ENCODE measurements at places on chromosomes 1 and 21.

GRCh38 chr21:46347203-46347550 is 23.2 kb downstream of the PCNT start:
- DNase-seq: no peak

DNA sequence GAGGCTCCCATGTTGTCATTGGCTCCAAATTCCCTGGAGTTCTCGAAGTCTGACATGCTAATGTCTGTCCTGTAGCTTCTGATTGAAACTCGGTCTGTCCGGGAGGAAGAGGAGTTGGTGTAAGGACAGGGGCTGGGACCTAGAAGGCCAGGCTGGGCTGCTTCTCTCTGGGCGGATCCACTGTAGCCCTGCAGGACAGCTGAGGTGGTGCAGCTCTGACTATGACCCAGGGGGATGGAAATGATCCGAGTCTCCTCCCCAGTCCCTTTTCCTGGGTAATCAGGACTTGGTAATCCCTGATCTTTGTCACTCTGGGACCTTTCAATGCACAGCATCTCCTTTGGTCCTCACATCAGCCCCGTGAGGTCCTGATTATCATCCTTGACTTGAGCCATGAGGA is 10.0 kb upstream of the FCMR start:
- no peak for DNase-seq

DNA sequence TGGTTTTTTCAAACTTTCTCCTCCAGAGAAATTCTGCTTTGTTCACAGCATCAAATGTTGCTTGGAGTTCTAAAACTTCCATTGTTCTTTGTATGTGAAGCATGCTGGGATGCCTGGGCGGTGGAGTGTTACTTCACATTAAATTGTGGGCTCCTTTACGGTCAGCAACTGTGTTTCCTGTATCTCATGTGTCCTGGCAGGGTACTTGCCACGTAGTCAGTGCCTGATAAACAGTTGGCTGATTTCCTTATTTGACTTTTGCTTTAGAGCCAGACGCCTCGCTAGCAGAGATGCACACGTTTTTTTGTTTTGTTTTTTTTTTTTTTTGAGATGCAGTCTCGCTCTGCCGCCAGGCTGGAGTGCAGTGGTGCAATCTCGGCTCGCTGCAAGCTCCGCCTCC is 96.7 kb downstream of the UCK2 start:
- DNase-seq: no peak

DNA sequence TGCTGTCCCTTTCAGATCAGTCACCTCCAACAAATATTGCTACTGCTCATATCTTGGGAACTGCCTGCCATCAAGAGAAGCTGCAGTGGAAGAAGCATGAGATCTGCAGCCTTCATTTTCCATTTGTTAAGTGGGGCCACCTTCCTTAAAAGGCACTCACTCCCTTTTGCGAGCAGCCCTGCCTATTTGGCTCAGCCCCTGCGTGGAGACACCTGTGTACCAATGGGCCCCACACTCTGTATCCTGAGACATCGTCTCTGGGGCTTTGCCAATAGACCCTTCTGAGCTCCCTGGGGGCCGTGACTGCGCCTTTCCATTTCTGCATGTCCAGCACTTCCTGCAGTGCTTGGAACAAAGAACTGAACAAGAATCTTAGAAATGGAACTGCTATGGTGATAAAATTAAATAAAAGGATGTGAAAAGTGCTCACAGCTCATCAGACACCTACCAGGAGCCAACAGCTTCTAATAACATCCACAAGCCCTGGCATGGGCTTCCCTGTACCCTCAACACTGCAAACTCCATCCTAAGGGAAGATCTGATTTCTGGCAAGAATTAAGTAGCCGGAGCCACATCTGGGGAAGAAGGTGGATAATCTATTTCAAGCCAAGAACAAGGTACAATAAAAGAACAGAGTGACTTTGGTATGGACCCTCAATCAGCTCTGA is 36.7 kb downstream of the PARP1 start:
- no peak for DNase-seq

DNA sequence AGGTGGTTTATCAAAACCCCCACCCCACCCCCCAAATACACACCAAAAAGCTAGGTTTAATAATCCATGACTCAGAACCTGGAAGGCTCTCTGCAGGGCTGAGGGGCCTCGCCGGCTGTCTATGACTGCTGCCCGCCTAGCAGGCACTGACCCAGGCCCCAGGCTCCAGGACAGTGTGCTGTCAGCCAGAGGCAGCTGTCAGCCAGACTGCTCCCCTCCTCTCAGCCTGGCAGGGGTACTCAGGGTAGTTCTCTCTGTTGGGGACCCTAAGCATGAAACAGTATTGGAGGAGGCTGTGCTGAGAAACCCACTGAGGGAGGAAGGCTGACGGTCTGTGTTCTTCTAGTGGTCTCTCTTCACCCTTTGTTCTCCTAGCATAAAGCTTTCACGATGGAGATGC is 90.3 kb downstream of the CCDC185 start:
- no peak for DNase-seq

- no peak for DNase-seq
Measured at GRCh38 chr1:234479310-234479559, 256 bp upstream of the TARBP1 start.

DNA sequence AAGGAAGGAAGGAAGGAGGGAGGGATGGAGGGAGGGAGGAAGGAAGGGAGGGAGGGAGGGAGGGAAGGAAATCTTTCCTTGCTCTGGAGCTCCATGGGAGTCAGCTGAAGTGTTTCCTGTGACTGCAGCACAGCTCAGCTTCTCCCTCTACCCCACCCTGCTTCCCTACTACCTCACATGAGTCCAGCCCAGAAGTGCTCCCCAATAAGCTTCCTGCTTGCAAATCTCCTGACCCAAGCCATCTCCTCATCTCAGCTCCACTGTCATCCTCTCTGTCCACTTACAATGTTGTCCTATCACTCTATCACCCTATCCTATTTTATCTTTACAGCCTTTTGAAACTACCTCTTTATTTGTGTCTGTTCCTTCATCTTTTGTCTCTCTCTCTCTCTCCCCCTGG is 52.9 kb upstream of the SSBP3 start:
- DNase-seq: no peak

DNA sequence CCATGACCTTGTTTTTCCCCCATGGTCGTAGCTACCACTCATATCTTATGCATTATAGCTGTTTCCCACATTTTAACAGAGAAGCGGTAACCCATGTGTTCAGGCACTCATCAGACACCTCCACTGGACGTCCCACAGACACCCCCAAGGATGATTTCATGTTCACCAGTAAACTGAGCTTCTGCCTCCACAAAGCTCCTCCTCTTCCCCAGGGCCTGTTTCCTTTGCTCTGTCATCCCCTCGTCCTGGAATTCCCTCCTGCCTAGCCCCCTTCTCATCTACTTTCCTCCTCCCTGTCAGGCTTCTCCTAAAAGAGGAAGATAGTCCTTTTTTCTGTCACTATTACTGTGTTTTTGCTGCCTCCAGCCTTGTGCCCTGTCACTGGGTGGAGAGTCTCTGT is 111.2 kb downstream of the OMA1 start:
- DNase-seq: no peak

- no peak for DNase-seq
Measured at GRCh38 chr1:17162941-17163340, 42.0 kb upstream of the PADI1 start.

DNA sequence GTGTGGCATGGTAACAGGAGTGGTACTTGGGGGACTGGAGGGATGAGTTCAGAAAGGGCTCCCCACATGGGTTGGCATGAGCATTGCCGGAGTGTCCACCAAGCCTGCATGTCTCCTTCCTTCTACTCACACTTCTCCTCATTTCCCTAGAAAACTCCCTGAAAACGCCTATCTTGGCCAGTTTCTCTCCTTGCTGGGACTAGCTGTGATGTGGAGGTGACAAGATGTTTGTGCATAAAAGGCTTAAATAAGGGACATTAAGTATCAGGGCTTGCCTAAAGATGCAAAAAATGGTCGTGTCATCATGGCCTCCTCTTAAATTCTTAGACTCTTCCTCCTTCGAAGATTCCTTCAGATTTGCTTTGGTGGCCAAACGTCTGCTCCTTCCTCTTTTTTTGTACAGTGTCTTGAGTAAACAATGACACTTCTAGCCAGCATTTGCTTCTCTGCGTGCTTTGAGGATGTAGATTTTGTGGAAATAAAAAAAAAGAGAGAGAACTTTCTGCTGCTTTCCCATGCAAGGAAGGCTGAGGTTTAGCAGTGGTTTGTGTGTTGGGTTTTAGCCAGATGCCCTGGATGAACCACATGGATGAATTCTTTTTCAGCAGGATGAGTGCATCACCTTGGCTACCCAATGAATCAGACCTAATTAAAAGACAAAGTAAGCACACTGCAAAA is 239.1 kb upstream of the IRF2BP2 start:
- no peak for DNase-seq

GRCh38 chr1:10594595-10595223 is 120.0 kb downstream of the PEX14 start:
- DNase-seq: no peak

GRCh38 chr1:30686236-30686935 is 37.0 kb downstream of the MATN1 start:
- no peak for DNase-seq

DNA sequence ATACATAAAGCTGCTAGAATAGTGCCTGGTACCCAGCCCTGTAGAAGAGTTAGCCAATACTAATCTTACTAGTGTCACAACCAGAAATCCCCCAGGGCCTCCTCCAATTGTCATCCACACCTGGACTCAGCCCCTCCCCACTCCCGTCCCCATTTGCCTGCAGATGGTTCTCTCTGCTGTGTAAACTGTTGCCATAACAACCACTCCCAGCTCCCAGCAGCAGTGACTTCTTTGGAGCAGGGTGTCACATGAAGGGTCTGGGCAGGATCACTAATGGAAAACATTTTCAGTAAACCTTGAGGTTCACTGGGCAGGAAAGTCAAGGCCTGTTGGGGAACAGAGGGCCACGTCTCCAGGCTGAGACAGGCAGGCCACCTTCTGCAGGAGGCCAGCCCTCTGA is 126.0 kb upstream of the IPO9 start:
- DNase-seq: peak; percentile 96

DNA sequence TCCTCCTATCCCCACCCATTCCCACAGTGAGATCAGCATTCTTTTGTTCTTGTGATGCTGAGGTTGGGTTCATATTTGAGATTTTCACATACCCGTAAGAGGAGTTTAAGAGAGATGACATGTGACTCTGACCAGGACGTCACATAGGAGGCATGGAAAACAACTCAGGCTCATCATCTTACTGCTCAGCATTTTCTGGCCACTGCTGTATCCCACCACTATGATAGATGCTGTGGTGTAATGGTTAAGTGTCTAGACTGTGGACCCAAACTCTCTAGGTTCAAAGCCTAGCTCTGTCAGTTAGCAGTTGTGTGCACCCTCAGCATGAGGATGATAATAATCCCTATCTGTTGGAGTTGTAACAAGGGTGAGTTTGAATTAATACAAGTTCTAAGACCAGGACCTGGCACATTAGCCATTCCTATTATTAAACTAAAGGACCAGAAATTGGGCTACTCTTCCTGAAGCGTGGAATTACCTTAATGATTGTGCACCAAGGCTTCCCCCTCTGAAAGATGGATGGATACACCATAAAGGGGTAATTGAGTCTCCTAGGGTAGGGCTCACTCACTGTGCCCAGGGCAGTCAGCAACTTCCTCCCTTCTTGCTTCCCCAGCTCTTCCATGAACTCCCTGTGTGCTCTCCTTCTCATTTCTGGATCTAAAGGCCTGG is 40.9 kb downstream of the LGR6 start:
- no peak for DNase-seq

- DNase-seq: no peak
Measured at GRCh38 chr1:54367613-54368012, 38.6 kb downstream of the SSBP3 start.

- DNase-seq: no peak
Measured at GRCh38 chr21:23955135-23955843, 1652.0 kb downstream of the MRPL39 start.

- DNase-seq: no peak
Measured at GRCh38 chr1:228695015-228695955, 40.0 kb upstream of the RHOU start.

GRCh38 chr1:154765970-154766369 is 104.1 kb downstream of the KCNN3 start:
- no peak for DNase-seq

GRCh38 chr1:34879230-34879629 is 19.7 kb upstream of the SMIM12 start:
- no peak for DNase-seq

DNA sequence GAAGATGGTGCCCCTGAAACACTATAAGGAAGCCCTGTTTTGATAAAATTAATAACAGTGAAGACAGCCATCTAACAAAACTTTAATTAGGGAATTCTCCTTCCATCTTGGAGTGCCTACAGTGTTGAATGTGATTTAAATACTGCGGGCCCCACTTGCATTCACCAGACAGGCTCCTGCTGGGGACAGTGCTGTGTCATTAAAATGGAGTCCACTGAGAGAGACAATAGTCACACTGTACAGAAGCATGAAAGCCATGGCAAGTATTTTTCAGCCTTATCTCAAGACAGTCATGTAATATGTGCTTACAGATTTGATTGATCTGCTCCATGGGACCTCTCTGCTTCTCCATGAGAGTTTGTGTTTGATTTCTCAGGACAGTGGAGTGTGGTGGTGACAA is 29.7 kb upstream of the ZBTB18 start:
- no peak for DNase-seq

GRCh38 chr1:6178751-6179563 is 1.2 kb downstream of the CHD5 start:
- no peak for DNase-seq

GRCh38 chr21:44932408-44933181 is 7.2 kb upstream of the SLX9 start:
- DNase-seq: no peak

DNA sequence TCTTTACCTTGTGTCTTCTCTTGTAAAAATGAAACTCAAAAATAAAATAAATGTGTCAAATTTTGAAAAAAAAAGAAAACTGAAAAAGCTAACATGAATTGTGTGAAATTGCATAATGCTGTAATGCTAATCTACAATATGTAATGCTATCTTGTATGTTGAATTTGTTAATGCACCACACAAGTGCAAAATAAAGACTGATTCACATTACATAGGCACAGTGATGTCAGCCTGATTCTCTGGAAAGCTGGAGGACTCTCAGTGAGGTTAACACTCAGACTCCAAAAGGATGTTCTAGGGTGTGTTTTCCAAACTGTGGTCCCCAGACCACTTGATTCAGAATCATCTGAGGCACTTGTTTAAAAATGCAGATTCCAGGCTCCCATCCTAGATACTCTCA is 25.6 kb downstream of the SYT11 start:
- no peak for DNase-seq

DNA sequence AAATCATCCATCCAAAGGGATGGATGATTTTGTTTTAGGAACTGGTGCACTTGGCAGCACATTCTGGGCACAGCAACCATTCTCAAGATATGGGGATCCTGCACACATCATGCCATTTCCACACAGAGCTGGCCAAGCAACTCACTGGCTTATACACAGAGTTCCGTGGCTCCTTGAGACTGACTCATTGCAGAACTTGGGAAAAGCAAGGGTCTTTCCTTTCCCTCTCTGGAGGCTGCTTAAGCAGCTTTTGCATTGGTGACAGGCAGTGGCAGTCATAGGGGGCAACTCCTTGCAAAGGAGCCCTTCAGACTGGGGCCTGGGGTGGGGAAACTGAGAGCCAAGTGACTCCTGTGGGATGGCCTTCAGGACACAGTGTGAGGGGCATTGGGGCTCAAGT is 1.9 kb upstream of the MAD2L2 start:
- DNase-seq: no peak

GRCh38 chr1:237309595-237310118 is 267.7 kb downstream of the RYR2 start:
- DNase-seq: no peak
